CD4-positive, alpha-beta memory T cell (primary cell): ENCODE measurements at places on chromosomes 4 and X. TPM values are rescaled to one million over a fixed set of nuclear protein-coding genes. Genes with fewer than 3 reads are reported as not detected.
A peak's percentile ranks its signal among the peaks of the same experiment; 100 is the strongest.

- no peak for DNase-seq
Measured at GRCh38 chrX:17075004-17075403, 128.5 kb downstream of the REPS2 start.

Gene RHOXF1
- total RNA-seq: 2.1 TPM

Gene PNMA6F
- total RNA-seq: not detected

DNA sequence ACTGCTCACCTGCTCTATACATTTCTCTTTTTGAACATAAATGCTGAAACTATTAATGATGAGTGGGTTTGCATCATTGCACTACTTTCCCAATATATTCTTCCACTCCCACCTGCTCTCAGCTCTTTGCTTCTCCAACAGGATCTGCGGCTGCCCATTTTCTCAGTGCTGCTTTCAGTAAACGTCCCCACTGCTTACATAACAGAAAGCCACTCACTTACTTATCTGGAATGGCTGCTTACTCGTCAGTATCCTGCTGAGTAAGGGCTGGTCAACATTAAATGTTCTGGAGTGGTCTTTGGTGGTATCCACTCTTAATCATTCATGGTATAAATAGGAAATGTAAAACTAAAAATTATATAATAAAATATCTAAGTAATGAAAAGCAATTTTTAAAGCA lies 112.8 kb upstream of the HPF1 start:
- DNase-seq: no peak

- no peak for DNase-seq
Measured at GRCh38 chr4:145719752-145720624, 40.0 kb downstream of the C4orf51 start.

DNA sequence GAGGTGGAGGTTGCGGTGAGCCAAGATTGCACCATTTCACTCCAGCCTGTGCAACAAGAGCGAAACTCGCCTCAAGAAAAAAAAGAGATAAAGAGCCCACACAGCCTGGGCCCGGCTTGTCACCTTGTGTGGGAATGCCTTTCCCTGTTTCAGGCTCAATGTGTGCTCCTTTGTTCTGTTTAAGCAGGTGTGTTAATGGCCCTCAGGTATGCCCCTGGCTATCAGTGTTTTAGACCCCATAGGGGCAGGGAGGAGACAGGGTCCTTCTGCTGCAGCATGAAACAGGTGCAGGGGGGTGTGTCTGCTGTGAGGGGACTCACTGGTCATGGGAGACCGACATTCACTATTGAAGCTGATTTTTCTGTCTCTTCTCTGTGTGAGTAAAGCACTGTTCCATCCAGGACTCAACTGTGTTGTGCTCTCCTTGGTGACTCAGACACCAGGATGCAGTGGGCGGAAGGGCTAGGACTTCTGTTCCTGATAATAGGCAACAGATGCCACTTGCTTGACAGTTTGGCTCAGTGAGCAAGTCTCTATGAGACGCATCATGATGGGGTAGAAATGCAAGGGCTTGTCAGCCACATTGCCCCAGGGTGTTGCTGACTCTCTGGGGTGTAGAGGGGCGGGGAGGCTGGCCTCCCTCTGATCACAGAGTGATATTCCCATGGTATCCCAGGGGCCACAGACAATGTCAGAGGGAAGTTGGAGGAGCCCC lies 15.6 kb upstream of the LAP3 start:
- no peak for DNase-seq

DNA sequence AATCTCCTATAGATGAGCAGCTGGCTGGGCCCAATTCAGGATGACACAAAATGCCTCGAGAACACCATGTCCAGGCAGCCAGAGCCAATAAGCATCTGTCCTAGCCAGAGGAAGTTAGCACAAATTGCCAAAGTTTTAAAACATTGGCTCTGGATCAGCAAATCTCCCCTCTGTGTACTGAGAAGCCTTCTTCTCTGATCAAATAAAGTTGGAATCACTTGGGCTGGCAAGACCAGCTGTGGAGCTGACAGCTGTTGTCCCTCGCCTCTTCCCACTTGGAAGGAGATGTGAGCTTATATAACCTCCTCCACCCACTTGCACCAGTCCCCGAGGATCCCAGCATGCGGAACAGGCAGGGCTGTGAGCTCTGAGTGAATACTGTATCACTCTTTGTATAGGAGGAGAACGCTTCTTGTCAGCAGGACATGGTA lies 183.9 kb downstream of the OPHN1 start:
- DNase-seq: no peak

Gene MGAT4D
- total RNA-seq: not detected

DNA sequence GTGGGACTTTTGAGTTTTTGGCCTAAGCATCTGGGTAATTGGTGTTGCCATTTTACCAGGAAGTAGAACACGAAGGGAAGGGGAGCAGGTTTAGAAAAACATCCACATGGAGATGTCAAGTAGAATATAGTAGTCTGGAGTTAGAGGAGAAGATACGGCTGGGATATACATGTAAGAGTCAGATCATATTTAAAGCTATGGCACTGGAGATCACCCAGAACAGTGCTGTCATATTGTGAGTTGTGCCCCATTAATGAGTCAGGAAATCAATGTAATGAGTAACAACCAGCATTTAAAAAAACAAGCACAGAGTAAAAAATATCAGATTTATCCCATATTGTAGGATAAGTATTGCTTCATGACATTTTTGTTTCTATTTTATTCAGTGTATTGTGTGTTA lies 4.2 kb downstream of the GSTCD start:
- DNase-seq: no peak

GRCh38 chrX:148517176-148517575 lies 16.8 kb downstream of the AFF2 start:
- DNase-seq: no peak

Gene SLITRK4
- total RNA-seq: not detected

Gene SPATA18
- 0.44 TPM for total RNA-seq

GRCh38 chr4:43435291-43435690 lies 542.8 kb downstream of the GRXCR1 start:
- DNase-seq: no peak

GRCh38 chr4:53919535-53919934 lies 144.9 kb downstream of the CHIC2 start:
- DNase-seq: no peak

DNA sequence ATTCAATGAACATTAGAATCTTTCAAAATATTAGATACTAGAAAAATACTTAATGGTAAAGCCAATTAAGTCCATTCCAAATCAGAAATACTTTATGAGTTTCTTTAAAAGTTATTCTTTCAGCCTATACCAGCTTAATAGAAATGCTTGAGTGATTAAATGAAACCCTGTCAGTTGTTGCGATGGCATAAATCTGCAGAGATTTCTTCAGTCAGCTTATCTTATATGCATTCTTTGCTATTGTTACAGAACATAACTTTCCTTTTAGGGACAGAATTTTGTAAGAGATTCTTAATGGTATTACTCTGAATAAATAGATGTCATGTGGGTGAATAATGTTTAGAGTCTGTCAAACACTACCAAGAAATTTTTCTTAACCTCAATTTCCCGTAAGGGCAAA lies 325.0 kb upstream of the HAND2 start:
- DNase-seq: no peak

- DNase-seq: no peak
Measured at GRCh38 chr4:81196126-81196650, 18.8 kb downstream of the PRKG2 start.

DNA sequence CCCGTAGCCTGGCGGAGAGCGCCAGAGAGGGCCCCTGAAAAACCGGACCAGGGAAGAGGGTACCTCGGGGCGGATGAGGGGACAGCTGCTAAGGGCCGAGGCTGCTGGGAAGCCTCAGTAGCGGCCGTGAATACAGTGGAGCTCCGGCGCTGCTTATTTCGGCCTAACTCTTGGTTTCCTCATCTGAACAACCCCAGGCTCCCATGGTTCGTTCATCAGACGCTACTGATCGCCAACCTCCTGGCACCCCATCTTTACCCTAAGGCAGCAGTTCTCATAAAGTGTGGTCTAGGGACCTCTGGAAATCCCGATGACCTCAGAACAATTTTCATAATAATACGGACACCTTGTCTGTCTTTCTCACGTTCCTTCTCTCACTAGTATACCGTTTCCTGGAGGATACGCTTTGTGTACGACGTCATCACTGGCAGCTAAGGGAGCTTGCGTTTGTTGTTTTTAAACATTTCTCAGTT lies 645 bp upstream of the RAB28 start:
- DNase-seq: peak; percentile 74

Gene WDR17
- 0.42 TPM for total RNA-seq

- DNase-seq: no peak
Measured at GRCh38 chrX:11131146-11131545, 20.0 kb downstream of the HCCS start.

DNA sequence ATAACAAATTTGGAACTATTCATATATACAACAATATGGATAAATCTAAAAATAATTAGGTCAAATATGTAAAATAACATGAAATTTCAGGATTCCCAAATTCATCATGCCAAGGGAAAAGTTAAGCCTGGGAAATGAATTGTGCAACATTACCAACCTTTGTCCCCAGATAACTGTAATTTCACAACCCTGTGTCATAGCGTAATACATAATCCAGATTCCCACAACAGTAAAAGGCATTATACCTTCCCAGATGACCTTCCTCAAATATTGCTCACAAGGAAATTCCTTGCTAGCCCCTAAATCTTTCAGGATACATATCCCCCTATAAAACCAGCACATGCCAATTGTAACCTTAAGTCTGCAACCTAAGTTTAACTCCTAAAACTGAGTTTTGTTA lies 32.9 kb upstream of the RAB40A start:
- no peak for DNase-seq

- DNase-seq: peak; percentile 23
Measured at GRCh38 chr4:74133786-74134499, 24.0 kb upstream of the MTHFD2L start.

Gene EVC2
- total RNA-seq: 3.3 TPM

DNA sequence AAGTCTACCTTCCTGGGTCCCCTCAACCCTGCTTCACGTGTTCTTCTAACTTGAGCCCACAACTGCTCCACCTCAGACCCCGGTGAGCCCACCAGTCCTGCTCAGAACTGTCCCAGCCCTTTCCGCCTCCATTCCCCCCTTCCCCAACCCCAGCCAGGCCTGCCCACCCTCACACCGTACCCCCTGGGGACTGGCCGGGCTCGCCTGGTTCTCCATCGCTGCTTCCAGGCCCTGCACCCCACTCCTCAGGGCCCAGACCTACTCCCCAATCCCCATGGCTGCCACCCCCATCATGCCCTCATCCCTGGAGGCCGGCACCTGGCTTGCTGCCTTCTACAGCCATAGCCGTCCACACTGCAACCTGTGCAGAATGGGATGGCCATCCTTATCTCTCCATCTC lies 23.4 kb downstream of the ADRA2C start:
- no peak for DNase-seq

- DNase-seq: no peak
Measured at GRCh38 chrX:150845091-150845490, 53.4 kb downstream of the CD99L2 start.

Gene RRH
- not detected for total RNA-seq

GRCh38 chr4:37757121-37757520 lies 69.4 kb upstream of the PGM2 start:
- no peak for DNase-seq
